ENCODE measurements at places on chromosomes 4 and X. TPM values are rescaled to one million over a fixed set of nuclear protein-coding genes. Genes with fewer than 3 reads are reported as not detected.

The GIMD1 gene
- not detected for total RNA-seq

The MAGEA3 gene
- total RNA-seq = 16.6 TPM

The ADGRG4 gene
- 0.02 TPM for total RNA-seq

The SLC9A7 gene
- 55.0 TPM for total RNA-seq

The KLKB1 gene
- not detected for total RNA-seq

The MTNR1A gene
- not detected for total RNA-seq

The EDNRA gene
- 6.5 TPM for total RNA-seq

The TMPRSS11A gene
- not detected for total RNA-seq

The RTL9 gene
- total RNA-seq = 0.02 TPM

The SSX2 gene
- total RNA-seq = not detected

The CXXC4 gene
- total RNA-seq = not detected

The TRPC3 gene
- 2.9 TPM for total RNA-seq

The RWDD4 gene
- 31.2 TPM for total RNA-seq

The CLIC2 gene
- total RNA-seq = 1.3 TPM

The CCNB3 gene
- total RNA-seq = not detected

The CT45A10 gene
- not detected for total RNA-seq

The DMRTC1 gene
- total RNA-seq = not detected

The FAM47B gene
- total RNA-seq = not detected

The GRIA2 gene
- total RNA-seq = not detected

The ADGRG2 gene
- not detected for total RNA-seq

The CISD2 gene
- total RNA-seq = 30.5 TPM

The CT45A1 gene
- total RNA-seq = not detected

The EREG gene
- 1.6 TPM for total RNA-seq

The MAGEE1 gene
- 0.15 TPM for total RNA-seq

The SLITRK4 gene
- total RNA-seq = not detected

The KCND1 gene
- total RNA-seq = 0.76 TPM

The TLR10 gene
- not detected for total RNA-seq

The PDCL2 gene
- total RNA-seq = not detected

The AFF2 gene
- 0.07 TPM for total RNA-seq

The KLHL13 gene
- total RNA-seq = 4.6 TPM

The NPY5R gene
- not detected for total RNA-seq

The NXF2 gene
- total RNA-seq = not detected

The WAS gene
- total RNA-seq = not detected

The SSX7 gene
- not detected for total RNA-seq

All from M059J (cell line).